Stimulated activated CD4-positive, alpha-beta T cell treated with anti-CD3 and anti-CD28 coated beads, TNF-alpha, amount 100 ng/mL, for 24 hours (primary cell): ENCODE measurements at places on chromosomes 16 and 17.
A peak's percentile ranks its signal among the peaks of the same experiment; 100 is the strongest.

GRCh38 chr16:66471264-66471663 is 44.2 kb downstream of the BEAN1 start:
- no peak for DNase-seq

- DNase-seq = no peak
Measured at GRCh38 chr17:58703137-58703915, 10.9 kb downstream of the RAD51C start.

DNA sequence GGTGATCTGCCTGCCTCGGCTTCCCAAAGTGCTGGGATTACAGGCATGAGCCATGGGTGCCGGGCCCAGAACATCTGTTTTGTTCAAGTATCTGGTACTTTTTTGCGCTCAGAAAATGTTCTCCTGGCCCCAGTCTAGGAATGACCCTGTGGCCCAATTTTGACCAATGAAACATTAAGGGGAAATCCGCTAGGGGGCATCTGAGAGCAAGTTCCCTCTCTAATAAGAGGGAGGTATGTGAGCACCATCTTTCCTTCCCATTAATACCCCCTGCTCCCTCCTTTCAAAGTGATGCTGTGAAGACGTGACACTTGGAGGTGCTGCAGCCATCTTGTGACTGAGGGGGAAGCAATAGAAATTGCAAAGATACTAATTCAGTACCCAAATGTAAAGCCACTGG is 16.5 kb upstream of the CLEC3A start:
- DNase-seq = no peak

GRCh38 chr16:73233329-73233765 is 185.4 kb upstream of the ZFHX3 start:
- DNase-seq = no peak

GRCh38 chr17:73654241-73654640 is 10.0 kb upstream of the SDK2 start:
- no peak for DNase-seq

- DNase-seq = peak; percentile 82
Measured at GRCh38 chr17:42548070-42548837, 4.5 kb upstream of the HSD17B1 start.
